Effector CD4-positive, alpha-beta T cell (primary cell): ENCODE measurements at places on chromosomes 2 and 18.
A peak's percentile ranks its signal among the peaks of the same experiment; 100 is the strongest.

- no peak for DNase-seq
Observed at GRCh38 chr18:21168880-21169279, 57.3 kb upstream of the ROCK1 start.

DNA sequence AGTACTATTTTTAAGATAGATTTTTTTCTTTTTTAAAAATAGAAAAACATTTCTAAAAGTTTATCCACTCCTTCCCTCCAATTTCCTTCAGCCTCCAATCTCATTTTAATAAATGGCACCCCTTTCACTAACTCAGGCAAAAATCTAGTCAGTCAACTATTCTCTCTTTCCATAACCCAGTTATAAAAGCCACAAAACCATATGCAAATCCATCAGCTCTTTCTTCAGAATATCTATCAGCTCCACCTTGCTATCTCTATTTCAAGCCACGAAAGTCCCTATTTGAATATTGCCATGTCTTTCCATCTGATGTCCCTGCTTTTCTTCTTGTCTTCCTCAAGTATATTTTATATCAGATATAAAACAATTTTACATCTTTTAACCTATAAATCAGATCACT, 397.1 kb downstream of the ERBB4 start:
- DNase-seq: no peak

DNA sequence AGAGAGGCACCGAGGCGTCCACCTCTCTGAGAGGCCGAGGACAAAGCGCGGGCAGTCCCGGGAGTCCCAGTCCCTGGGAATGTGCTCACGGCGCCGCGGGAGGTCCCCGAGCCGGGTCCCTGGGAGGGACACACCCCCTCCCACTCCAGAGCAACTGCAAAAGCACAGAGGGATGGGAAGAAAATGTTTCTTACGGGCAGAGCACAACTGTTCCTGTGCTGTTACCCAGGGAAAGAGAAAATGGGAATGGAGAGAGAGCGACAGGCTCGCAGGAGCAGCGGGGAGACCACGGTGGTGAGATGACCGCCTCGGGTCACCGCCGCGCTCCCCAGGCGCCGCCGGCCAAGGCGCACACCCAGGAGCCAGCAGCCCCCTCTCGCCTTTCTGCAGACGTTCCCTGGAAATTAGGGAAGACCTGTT, 1.2 kb upstream of the BCL11A start:
- no peak for DNase-seq

DNA sequence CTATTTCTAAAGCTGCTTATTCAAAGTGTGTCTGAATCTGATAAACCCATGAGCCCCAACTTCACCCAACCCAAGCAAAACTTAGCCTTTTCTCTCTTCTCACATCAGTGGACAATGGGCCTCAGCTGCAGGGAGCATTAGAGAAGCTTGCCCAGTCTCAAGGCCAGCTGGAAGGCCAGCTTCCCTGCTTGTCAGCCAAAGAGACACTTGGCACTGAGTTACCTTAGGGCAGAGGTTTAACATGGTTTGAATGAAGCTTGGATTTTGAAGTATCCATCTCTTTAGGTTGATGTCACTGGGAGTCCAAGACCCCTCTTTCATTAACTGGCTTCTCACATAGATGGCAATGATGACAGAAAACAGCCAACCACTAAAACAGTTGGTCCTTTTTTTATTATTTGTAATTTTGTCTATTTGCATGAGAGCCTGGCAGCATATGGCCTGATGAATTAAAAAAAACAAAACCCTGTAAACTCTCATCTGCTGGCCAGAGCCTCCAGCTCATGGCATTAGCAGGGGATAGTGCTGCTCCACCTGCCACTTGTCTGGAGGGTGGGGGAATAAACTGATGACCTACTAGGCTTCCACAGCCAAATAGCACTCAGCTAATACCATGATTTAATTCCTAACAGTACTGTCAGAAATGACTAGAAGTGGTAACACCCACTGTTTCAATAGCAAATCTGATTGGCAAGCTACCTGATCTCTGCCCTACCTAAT, 137.0 kb downstream of the UBE2E3 start:
- DNase-seq: no peak

- DNase-seq: no peak
Observed at GRCh38 chr2:240614391-240614790, 10.9 kb upstream of the GPR35 start.

GRCh38 chr18:63177919-63178821, 141.4 kb downstream of the BCL2 start:
- DNase-seq: no peak

GRCh38 chr2:5562426-5562825, 129.8 kb upstream of the SOX11 start:
- DNase-seq: no peak

GRCh38 chr2:140154706-140155105, 1374.5 kb upstream of the NXPH2 start:
- no peak for DNase-seq

- no peak for DNase-seq
Observed at GRCh38 chr2:24538720-24539119, 47.7 kb downstream of the NCOA1 start.

DNA sequence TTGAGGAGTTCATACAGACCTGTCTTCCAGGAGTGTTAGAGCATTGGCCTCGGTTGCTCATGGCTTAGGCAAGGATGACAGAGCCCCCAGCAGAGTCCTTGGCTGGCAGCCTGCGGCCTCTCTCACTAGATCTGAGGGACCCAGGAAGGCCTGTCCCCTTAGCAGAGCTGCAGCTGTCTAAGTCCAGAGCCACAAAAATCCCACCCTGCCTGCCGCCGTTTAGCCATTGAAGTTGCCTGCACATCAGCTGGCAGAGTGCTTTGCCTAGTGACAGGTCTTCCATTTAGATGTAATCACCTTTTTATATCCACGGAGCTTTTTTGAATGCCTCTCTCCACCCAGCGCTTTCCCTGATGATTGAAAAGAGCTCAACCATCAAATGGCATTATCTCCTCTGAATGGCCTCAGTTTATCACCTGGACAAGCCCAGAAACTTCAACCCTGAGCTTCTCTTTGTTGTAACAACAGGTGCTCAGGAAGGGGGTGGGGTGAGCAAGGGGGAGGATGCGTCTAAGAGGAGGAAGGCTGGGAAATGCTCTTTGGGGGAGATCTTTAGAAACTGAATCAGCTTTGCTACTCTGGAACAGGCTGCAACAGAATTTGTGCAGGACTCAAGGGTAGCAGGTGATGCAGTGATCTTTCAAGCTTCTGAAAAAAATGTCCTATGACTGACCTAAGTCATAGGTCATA, 71.9 kb downstream of the TNP1 start:
- no peak for DNase-seq

DNA sequence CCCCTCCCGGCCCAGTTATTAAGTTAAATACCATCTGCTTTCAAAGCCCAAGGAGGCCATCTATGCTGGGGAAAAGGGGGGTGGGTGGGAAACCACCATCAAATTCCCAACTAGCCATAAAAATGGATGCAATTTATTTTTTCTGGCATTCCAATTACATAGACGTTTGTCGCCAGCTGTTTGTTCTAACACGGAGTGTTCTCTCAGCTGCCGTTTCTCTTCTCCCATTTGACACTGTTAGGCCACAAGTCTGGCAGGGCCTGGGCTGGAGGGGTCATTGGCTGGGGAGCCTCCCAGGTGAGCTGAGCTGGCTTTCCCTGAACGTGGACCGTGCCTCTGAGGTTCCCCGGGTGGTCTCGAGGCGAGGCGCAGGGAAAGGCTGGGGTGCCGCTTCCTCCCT, 16.6 kb downstream of the ATOH8 start:
- no peak for DNase-seq

DNA sequence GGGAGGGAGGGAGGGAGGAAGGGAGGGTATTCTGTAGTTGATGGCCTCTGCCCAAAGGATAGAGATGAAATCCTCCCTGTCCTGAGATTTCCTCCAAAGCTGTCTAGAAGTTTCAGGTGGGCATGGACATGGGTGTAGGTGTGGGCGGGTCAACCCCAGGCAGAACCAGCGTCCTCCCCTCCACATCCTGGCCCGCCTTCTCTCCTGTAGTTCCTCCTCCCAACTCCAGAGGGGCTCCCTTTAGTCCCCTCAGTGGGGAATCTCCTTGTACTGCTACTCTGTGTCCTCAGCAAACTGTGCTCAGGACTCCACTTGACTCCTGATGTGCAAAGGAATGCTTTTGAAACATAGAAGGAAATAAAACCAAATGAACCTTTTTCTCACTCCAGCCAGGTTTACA, 88.1 kb downstream of the MRPS9 start:
- DNase-seq: no peak

GRCh38 chr2:192016265-192016664, 169.4 kb upstream of the CAVIN2 start:
- no peak for DNase-seq

DNA sequence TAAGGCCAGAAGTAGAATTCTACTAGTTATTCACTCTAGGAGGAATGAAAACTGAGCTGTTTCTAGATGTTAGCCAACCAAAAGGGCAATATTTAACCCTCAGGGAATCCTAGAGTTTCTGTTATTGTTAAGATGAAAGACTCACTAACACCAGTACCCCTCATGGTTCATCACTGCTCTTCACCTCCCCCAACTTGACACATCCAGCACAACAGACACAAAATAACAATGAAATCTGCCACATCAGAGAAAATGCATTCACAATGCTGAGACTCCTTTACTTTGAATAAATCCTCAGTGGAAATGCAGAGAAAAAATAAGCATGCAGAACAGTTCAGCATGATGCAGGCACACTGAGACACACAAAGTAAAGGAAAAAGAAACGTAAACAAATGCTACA, 111.3 kb downstream of the RIF1 start:
- no peak for DNase-seq

DNA sequence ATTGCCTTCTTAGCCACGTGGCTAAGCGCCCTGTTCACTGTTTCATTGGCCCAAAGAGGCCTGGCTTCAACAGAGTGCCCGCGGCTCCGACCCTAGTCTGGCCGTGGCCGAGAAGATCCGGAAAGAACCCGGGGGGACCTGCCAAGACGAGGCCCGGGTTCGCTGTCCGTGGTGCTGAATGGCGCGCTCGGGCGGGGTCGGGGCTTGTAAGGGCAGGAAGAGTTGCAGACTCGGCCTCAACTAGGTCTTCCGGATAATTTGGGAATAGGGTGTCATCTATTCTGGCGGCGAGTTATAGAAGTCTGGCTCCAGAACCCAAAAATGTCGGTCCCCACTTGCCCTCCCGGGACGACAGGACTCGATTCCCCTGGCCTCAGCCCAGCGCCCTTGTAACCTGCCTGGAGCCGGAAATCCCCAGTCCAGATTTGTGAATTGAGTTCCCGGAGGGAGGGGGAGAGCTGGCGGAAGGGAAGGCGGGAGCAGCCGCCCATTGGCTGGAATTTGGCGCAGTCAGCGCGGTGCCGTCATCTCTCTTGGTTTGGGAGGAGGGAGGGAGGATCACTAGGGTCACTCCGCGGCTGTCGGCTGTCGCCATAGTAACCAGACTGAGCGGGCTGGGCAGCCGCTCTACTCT, 3.5 kb downstream of the CDK5R2 start:
- DNase-seq: peak; percentile 33

- DNase-seq: no peak
Observed at GRCh38 chr2:134429886-134430285, 176.0 kb downstream of the MGAT5 start.

GRCh38 chr18:52287151-52287550, 52.8 kb upstream of the DCC start:
- DNase-seq: no peak

DNA sequence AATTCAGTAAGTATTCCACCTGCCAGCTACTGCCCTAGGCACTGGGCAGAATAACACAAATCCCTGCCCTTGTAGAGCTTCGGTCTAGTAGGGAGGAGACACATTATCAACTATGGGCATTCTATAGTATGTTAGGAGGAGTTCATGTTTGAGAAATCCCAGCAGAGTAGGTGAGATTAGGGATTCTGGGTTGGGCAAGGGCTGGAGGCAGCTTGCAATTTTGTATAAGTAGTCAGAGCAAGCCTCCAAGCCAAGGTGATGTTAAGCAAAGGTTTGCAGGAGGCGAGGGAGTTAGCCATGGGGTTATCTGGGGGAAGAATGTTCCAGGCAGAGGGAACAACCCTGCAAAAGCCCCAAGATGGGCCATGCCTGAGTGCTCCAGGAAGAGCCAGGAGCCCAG, 187.9 kb upstream of the HS6ST1 start:
- DNase-seq: no peak

DNA sequence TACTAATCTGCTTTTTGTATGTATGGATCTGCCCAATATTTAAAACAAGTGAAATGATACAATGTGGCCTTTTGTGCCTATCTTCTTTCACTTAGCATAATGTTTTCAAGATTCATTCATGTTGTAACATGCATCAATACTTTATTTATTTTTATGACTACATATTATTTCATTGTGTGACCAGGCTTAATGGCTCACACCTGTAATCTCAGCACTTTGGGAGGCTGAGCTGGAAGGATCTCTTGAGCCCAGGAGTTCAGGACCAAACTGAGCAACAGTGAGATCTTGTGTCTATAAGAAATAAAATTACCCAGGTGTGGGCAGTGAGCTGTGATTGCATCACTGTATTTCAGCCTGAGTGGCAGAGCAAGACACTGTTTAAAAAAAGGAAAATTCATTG, 33.2 kb downstream of the SPOPL start:
- no peak for DNase-seq

GRCh38 chr18:70683263-70683662, 394.4 kb downstream of the SOCS6 start:
- no peak for DNase-seq

- no peak for DNase-seq
Observed at GRCh38 chr2:165700531-165700930, 93.5 kb downstream of the GALNT3 start.

GRCh38 chr18:51123481-51123880, 74.0 kb downstream of the MEX3C start:
- no peak for DNase-seq

DNA sequence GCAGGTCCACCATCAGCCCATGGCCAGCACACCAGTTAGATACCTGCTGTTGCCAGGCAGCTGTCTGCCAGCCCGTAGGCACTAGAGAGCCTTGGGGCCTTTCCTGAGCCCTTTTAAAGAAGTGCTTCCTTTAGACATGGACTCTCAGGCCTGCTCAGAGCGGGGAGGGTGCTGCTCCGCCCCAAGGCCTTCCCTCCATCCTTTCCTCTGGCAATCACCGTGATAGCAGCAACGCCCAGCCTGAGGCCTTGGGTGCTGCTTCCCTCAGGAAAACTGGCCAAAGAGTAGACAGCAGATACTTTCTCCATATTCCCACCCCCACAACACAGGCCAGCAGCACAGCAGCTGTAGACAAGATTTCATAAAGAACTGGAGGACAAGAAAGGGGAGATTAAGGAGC, 22.3 kb upstream of the C1QL2 start:
- DNase-seq: no peak

DNA sequence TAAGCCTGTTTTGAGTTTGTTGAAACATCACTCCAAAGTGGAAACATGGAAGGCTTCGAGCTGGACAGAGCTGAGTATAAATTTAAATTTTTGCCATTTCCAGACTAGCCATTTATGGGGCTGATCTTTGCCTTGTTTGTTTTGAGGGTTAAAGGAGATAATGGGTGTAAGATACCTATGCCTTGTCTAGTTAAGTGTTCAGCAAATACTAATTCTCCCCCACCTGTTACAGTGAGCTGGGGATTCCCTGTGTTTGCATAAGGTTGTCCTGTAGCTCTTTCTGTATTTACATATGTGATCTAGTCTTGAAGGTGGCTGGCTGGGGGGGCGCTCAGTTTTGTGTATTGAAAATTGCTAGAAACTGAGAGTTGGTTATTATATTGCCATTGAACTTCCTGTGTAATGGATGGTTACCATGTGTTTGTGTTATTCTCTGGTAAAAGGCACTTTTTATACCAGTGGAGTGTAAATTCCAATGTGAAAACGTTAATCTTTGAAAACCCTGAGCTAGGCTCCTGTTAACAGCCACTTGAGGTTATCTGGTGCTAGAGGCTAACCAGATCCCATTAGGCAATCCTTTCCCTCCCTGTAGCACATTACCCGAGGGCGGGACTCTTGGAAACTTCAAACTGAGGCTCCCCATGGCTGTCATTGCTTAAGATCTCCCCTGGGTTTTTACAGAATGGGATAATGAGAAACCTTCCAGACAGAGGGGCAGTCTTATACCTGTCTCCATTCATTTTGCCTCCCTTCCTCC, 26.7 kb downstream of the TANC1 start:
- no peak for DNase-seq
